ENCODE measurements at places on chromosomes 3 and 15. TPM values are rescaled to one million over a fixed set of nuclear protein-coding genes. Genes with fewer than 3 reads are reported as not detected.

- no peak for DNase-seq
Measured at GRCh38 chr15:27449941-27450340, 479.0 kb downstream of the GABRG3 start.

GRCh38 chr3:187986514-187986934, 167.4 kb upstream of the LPP start:
- DNase-seq = no peak

Gene CCDC39
- not detected for polyA plus RNA-seq

Gene GOLGA8N
- polyA plus RNA-seq = 6.3 TPM

All from kidney (tissue), 22 donors.